ENCODE measurements at places on chromosomes 6 and 20.

GRCh38 chr20:37896932-37897548, 5.9 kb upstream of the VSTM2L start:
- DNase-seq, result no peak

DNA sequence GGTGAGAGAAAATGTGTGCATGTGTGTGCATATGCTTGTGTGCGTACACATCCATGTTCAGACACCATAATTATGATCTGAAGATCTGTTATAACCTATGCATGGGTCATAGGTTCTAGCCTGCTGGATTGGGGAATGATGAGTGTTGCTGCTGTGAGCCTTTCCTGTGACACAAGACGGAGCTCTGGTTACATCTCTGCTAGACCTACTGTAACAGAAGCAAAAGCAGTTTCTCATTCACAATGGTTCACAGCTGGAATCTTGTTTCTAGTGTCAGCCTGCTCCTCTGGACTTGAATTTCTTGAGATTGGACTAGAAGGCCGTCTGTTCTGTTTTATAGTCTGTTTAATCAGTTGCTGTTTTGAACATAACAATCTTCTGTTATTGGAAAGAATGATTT, 40.1 kb downstream of the DEFB114 start:
- DNase-seq, result no peak

DNA sequence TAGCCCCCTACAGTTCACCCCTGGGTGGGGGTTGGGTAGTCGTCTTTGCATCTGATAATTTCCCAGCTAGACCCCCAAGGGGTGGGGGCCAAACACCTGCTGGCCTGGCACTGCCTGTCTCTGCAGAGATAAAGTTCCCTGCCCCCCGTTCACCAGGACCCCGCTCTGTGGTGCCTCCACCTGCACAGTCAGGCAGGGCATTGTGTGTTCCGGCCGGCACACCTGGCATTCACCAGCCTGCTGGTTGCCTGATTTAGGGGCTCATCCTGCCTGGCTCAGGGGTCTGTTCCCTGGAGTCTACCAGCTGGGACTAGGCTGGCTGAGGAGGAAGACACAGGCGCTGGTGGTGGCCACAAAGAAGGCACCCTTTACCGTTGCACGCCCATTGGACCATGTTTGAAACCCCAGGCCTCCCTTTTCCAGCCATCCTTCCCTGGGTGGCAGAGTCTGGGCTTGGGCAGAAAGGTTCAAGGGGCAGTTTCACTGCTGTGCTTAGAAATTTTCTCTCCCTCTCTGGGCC, 30.8 kb upstream of the SCRT2 start:
- DNase-seq, result no peak

GRCh38 chr20:58544286-58544685, 29.1 kb upstream of the APCDD1L start:
- no peak for DNase-seq

DNA sequence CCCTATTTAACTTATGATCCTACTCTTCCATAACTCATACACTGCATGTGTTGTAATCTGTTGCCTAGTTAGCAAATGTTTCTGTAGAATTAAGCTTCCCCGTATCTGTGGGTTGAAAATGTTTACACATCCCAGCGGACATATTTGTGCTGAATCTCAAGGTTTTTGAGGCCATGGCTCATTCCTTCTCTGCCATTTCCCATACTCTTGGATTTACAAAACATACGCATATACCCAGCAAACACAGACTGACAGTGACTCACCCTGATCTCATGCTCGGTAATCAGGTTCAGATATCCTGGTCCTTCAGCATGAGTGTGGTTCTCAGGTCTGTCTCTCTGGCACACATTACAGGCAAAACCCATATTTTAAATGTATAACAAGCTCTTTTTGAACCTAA, 58.7 kb downstream of the AGPAT4 start:
- peak; percentile 77 for DNase-seq

GRCh38 chr6:108380876-108381275, 86.0 kb downstream of the AFG1L start:
- no peak for DNase-seq

DNA sequence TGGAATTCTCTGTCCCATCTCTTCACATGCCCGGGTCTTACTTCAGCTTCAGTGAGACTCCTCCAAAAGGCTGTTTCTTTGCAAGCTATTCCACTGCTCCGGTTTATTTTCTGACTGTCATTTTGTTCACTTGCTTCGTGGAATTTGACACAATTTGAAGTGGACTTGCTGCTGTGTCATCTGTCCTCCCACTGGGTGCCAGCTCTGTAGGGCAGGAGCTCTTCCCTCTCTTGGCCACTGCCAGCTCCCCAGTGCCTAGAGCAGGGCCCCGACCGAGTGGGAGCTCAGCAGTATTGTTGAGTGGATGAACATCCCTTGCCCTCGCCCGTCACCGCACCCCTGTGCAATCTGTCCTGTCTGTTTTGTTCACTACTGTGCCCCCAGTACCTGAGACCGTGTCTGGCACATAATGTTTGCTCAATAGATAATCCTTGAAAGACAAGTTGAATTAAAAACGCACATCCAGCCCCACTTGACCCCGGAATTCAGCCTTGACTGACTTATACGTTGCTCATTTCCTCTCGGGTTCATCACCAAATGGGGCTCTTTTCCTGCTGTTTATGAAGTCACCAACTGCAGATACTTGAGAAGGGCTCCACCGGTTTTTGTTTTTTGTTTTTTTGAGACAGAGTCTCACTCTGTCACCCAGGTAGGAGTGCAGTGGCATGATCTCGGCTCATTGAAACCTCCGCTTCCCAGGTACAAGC, 170.3 kb upstream of the KCNG1 start:
- DNase-seq, result peak; percentile 22

GRCh38 chr6:108080010-108080780, 5.7 kb upstream of the OSTM1 start:
- DNase-seq, result peak; percentile 51

- DNase-seq, result peak; percentile 89
Measured at GRCh38 chr6:14001329-14002012, 76.7 kb downstream of the RNF182 start.

DNA sequence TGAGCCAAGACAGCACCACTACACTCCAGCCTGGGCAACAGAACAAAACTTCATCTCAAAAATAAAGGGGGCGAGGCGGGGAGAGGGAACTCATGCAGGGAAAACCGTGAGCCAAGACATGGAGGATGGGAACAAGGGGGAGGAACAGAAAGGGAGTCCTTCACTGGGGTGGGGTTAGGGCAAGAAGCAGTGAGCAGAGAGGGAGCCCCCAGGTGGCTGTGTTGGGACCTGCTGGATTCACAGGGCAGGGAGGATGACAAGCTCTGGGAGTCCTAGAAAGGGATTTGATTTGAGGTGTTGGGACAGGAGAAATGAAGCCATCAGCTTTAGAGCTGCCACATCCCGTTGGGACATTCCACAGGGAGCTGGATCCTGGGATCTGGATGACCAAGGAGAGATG, 90.6 kb upstream of the TOP1 start:
- DNase-seq, result no peak

GRCh38 chr6:168873278-168874190, 380.1 kb downstream of the THBS2 start:
- DNase-seq, result no peak

DNA sequence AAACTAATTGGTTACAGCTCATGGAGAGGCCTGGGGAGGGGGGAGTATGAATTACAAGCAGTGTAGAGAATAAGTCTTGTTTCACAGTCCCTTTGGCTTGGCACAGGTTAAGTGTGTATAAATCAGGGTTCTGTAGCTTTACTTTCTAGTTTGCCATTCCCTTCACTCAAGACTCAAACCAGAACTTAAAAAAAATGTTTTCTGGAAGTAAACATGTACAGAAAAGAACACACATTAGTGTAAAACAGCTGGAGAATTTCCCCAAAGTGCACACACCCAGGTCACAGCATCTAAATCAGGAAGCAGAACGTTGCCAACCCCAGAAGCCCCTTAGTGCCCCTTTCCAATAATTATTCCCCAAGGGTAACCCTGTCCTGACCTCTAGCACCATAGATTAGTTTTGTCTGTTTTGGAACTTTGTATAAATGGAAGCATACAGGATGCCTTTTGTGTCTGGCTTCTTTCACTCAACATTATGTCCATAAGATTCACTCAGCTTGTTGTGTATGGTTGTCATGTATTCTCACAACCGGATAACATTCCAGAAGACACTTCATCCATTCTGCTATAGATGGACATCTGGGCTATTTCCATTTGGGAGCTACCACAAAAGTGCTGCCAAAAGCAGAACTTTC, 33.7 kb upstream of the SCUBE3 start:
- no peak for DNase-seq

GRCh38 chr6:14598017-14598864, 480.7 kb downstream of the CD83 start:
- DNase-seq, result no peak

DNA sequence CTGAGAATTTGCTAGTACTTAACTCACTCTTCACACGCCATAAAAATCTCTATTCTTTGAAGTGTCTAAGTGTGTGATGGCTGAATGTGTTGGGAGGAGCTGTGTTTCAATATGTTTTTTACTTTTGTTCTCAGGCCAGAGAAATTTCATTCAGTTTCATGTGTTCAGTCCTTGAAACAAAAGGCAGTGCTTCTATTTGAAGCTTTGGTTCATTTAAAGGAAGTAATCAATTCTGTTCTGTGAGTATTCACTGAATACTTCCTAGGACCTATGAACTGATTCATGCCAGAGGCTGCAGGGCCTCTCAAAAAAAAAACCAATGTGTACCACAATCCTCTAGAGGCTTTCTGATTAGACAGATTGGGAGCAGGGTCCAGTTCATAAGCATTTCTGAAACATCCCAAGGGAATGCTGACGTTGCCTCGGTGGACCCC, 12.4 kb upstream of the F13A1 start:
- no peak for DNase-seq
